ENCODE measurements at places on chromosomes 16 and 17. TPM values are rescaled to one million over a fixed set of nuclear protein-coding genes. Genes with fewer than 3 reads are reported as not detected.

DNA sequence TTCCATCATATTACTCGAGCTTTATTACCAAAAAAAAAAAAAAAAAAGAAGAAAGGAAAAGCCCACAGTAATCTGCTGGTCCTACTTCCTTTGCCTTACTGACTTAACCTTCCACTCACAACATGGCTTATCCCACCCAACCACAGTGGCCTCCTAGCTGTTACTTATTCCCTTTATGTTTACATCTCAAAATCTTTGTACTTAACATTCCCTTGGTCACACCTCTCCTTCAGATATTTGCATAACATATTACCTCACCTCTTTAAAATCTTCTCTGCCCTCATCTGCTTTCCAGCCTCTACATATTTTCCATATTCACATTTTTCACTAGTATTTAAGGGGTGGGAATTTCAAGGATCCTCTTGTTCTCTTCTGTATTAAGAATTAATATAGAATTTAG lies 327.0 kb upstream of the TBX2 start:
- DNase-seq: no peak

- no peak for DNase-seq
Observed at GRCh38 chr16:10941127-10941933, 938 bp downstream of the DEXI start.

Gene TEX14
- total RNA-seq: not detected

DNA sequence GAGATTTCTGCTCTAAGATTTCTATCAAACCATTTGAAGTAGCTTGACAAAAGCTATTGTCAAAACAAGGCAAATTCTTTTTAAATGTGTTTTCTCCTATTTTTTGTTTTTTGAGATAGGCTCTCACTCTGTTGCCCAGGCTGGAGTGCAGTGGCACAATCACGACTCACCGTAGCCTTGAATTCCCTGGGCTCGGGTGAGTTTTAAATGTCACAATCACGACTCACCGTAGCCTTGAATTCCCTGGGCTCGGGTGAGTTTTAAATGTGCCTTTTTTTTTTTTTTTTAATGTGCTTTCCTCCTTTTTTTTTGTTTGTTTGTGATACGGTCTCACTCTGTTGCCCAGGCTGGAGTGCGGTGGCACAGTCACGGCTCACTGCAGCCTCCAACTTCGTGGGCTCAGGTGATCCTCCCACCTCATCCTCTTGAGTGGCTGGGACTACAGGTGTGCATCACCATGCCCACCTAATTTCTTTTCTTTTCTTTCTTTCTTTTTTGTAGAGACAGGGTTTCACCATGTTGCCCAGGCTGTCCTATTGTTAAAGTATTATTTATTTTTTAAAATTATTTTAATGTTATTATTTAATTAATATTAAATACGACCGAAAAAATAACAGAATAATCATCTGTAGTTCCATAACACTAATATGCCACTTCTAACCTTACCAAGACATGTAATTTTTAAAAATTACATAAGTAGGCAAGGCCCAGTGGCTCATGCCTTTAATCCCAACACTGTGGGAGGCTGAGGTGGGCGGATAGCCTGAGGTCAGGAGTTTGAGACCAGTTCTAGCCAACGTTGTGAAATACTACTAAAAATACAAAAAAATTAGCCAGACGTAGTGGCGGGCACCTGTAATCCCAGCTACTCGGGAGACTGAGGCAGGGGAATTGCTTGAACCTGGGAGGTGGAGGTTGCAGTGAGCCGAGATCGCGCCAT lies 69.7 kb upstream of the FA2H start:
- DNase-seq: no peak

DNA sequence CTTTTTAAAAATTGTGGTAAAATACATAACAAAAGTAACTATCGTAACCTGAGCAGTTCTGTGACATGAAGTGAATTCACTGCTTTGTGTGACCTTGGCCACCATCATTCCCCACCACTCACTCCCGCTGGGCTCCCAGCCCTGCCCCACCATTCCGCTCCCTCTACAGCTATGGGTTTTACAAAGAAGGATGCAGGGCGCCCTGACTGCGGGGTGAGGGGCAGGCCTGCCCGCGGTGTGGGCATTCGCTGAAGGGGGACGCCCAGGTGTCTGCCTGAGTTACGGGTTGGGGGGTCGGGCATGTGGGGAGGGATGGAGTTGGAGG lies at the start of gene CEMP1:
TSS of gene CEMP1 (minus strand) at position 38 of the 325 bp plus-strand sequence. CDS start 335 bp downstream, outside the sequence.
- no peak for DNase-seq

GRCh38 chr16:84307209-84307954 lies 12.7 kb downstream of the WFDC1 start:
- no peak for DNase-seq

Gene FSCN2
- total RNA-seq: not detected

Gene DLX3
- total RNA-seq: not detected

Gene ZNF747
- 5.5 TPM for total RNA-seq

Gene SHISA6
- total RNA-seq: not detected
